ENCODE measurements at places on chromosomes 4 and X. TPM values are rescaled to one million over a fixed set of nuclear protein-coding genes. Genes with fewer than 3 reads are reported as not detected.
A peak's percentile ranks its signal among the peaks of the same experiment; 100 is the strongest.

DNA sequence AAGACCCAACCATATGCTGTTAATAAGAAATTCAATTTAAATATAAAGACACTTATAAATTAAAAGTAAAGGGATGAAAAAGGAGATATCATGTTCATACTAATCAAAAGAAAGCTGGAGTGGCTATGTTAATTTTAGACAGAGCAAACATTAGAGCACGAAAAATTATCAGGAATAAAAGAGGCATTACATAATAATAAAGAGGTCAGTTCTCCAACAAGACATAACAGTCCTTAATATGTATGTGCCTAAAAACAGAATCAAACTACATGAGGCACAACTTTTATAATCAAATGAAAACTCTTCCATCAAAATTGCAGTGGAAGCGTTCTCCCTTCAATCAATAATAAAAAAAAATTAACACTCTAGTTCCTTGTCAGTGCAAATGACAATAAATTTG is 62.6 kb downstream of the ARHGEF6 start:
- no peaks in the 10 kb centered on the region for H3K36me3 ChIP-seq
- no peaks in the 10 kb centered on the region for H3K4me1 ChIP-seq
- H3K4me3 ChIP-seq, result no peak overlapping the region
- DNase-seq, result no peak

GRCh38 chr4:138115053-138115452 is 127.1 kb downstream of the SLC7A11 start:
- H3K27ac ChIP-seq, result no peak overlapping the region
- no peak for DNase-seq
- H3K36me3 ChIP-seq, result no peaks in the 10 kb centered on the region
- no peaks in the 10 kb centered on the region for H3K4me1 ChIP-seq

GRCh38 chrX:121301356-121301755 is 253.9 kb downstream of the GLUD2 start:
- H3K36me3 ChIP-seq, result no peaks in the 10 kb centered on the region
- no peak overlapping the region for H3K27ac ChIP-seq
- H3K4me1 ChIP-seq, result no peaks in the 10 kb centered on the region
- no peaks in the 10 kb centered on the region for H3K27me3 ChIP-seq
- DNase-seq, result no peak

- H3K4me1 ChIP-seq, result no peaks in the 10 kb centered on the region
- no peaks in the 10 kb centered on the region for H3K36me3 ChIP-seq
- H3K27ac ChIP-seq, result no peak overlapping the region
- no peaks in the 10 kb centered on the region for H3K27me3 ChIP-seq
- peak; percentile 21 for DNase-seq
- no peak overlapping the region for H3K4me3 ChIP-seq
These were observed 119.0 kb upstream of the SLC6A14 start for GRCh38 chrX:116317409-116317808.

DNA sequence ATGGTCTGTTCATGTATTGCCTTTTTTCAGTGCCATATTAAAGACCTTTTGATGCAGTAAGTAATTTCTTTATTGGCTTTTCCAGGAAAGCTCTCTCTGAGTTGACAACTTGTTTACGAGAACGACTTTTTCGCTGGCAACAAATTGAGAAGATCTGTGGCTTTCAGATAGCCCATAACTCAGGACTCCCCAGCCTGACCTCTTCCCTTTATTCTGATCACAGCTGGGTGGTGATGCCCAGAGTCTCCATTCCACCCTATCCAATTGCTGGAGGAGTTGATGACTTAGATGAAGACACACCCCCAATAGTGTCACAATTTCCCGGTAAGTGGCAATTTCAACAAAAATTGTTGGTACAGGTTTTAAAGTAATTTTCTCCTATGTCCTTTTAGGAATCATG is 148.0 kb downstream of the STIM2 start:
- no peaks in the 10 kb centered on the region for H3K36me3 ChIP-seq
- H3K4me1 ChIP-seq, result peaks cover 13% of the 10 kb centered on the region
- H3K27ac ChIP-seq, result no peak overlapping the region
- no peak for DNase-seq
- no peak overlapping the region for H3K4me3 ChIP-seq
- no peaks in the 10 kb centered on the region for H3K27me3 ChIP-seq

DNA sequence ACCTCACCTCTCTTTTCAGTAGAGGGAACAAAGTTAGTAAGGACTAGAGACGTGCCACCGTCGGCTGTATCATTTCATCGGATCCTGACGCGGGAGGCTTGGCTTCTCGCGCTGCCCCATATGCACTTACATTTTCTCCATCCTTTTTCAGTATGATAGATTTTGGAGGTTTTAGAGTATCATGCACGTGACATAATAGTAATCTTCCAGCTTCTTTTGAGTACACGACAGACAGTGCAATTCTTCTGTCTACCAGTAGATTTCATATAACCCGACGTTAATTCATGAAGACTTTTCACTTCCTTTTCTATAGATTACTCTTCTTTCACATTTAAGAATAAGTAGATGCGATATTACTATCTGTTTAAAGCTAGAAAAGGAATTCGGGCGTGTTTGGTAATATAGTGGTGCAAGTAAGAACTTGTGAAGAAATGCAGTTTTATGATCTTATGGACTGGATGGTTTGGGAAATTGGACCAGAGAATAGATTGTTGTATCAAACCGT is 1.0 kb downstream of the CDS1 start:
- no peaks in the 10 kb centered on the region for H3K36me3 ChIP-seq
- DNase-seq, result no peak
- H3K4me3 ChIP-seq, result peak overlapping the region; percentile 37
- H3K27me3 ChIP-seq, result no peaks in the 10 kb centered on the region
- peak overlapping the region; percentile 94 for H3K27ac ChIP-seq
- peaks cover 27% of the 10 kb centered on the region for H3K4me1 ChIP-seq

DNA sequence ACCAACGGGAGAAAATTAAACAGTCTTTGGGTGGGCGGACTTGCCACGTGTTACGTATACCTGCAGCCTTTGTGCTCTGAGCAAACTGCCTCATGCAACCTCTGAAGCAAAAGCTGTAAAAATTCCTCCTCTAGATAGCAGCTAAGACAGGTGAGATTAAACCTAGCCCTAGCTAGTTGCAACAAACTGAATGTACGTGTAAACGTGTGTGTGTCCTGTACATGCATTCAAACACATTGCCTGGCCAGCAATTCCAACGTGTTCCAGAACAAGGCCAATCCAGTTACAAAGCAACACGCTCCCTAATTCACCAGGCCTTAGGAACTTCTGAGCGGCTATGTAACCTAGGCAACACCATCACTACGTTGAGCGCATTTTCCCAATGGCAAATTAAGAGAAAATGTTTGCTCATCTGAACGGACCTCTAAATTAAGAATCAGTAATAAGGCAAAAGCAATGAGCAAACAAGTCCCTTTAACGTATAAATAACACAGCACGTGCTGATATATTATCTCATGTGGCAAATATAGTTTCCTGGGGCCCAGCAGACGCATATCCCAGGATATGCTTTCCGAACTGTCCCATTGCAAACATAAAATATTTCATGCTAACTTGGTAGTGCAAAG is 792 bp downstream of the PPID start:
- peaks cover 13% of the 10 kb centered on the region for H3K4me1 ChIP-seq
- H3K27me3 ChIP-seq, result no peaks in the 10 kb centered on the region
- peak overlapping the region; percentile 40 for H3K4me3 ChIP-seq
- DNase-seq, result peak; percentile 16

- H3K27me3 ChIP-seq, result no peaks in the 10 kb centered on the region
- no peaks in the 10 kb centered on the region for H3K4me1 ChIP-seq
- no peak overlapping the region for H3K27ac ChIP-seq
- no peak overlapping the region for H3K4me3 ChIP-seq
- DNase-seq, result peak; percentile 62
These were observed 124.2 kb upstream of the MBNL3 start for GRCh38 chrX:132612821-132613564.

DNA sequence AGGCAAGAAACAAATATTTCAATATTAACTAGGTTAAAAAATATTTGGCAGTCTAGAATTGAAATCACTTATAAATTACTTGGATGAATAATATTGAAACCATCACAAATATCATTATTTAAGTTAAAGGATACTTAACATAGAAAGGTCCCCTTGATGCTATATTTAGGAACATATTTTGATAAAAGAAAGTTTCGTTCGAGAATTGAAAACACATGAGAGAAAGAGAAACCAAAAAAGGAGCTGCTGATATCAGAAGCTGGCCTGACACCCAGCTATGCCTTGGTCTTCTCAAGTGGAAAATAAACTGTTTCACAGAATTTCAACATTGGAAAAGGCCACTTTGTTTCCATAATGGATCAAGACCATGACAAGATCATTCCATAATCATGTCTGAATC is 762.4 kb downstream of the DMD start:
- H3K27ac ChIP-seq, result no peak overlapping the region
- no peaks in the 10 kb centered on the region for H3K27me3 ChIP-seq
- H3K4me1 ChIP-seq, result no peaks in the 10 kb centered on the region

DNA sequence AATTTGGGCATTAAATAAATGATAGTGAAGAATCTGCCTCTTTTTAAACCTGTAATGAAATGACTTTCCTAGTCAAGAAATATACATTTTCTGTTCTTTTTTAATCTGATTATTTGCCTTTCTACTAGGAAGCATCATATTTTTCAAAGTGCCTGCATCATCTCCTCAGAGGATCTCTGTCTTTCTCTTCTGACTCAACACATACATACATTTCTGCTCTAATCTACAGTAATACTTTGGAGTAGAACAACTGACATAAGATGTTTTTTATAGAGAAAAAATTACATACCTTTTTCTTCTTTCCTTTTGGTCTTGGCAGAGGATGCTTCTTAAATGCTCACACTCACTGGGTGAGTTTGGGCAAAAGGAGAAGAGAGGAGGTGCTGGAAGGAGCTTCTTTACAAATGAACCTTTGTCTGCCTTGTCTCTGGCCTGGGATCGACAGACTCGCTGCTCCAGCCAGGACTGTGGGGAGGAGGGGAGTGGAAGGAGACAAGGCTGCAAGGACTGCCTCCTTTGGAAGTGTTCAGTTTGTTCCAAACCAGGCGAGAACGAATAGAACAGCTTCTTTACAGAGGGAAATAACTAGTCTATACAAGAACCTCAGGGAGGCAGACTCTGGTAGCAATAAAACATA is at the start of gene SCRG1:
SCRG1 (minus strand) TSS at position 338 of the 637 bp plus-strand sequence. CDS start 7,702 bp downstream, outside the sequence.
- no peaks in the 10 kb centered on the region for H3K27me3 ChIP-seq
- H3K27ac ChIP-seq, result no peak within 1 kb of the TSS
- no peak for DNase-seq
- no peaks in the 10 kb centered on the region for H3K4me1 ChIP-seq
- no peaks in the 10 kb centered on the region for H3K36me3 ChIP-seq

DNA sequence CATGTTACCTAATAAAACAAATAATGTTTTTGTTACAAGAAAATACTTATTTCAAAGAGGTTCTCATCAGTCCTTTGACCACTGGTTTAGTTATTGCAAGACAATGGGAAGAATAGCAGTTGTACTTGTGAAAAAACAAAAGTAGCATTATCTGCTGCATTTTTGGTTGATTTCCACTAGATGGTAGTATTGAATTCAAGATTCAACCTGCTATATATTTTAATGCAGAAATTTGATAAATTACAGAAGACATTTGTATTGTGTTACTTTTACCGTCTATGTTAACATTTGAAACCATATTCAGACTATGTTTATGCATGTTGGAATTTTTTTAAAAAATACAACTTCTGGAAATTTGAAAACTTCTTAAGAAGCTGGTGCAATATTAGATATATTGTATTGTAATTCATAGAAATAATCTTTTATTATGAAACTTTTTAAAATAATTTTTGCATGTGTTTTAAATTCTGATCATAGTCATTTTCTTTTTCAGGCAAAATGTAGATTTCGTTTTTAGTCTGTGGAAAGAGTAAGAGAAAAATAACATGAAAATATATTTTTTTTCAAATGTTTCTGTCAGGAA is 56.4 kb downstream of the SPCS3 start:
- no peak overlapping the region for H3K27ac ChIP-seq

GRCh38 chrX:1681439-1681838 is 66.6 kb downstream of the ASMT start:
- H3K27me3 ChIP-seq, result no peaks in the 10 kb centered on the region
- no peaks in the 10 kb centered on the region for H3K36me3 ChIP-seq
- DNase-seq, result no peak
- no peak overlapping the region for H3K27ac ChIP-seq

- no peaks in the 10 kb centered on the region for H3K36me3 ChIP-seq
- H3K4me3 ChIP-seq, result no peak overlapping the region
These were observed 20.4 kb upstream of the FBXW7 start for GRCh38 chr4:152556283-152556682.

DNA sequence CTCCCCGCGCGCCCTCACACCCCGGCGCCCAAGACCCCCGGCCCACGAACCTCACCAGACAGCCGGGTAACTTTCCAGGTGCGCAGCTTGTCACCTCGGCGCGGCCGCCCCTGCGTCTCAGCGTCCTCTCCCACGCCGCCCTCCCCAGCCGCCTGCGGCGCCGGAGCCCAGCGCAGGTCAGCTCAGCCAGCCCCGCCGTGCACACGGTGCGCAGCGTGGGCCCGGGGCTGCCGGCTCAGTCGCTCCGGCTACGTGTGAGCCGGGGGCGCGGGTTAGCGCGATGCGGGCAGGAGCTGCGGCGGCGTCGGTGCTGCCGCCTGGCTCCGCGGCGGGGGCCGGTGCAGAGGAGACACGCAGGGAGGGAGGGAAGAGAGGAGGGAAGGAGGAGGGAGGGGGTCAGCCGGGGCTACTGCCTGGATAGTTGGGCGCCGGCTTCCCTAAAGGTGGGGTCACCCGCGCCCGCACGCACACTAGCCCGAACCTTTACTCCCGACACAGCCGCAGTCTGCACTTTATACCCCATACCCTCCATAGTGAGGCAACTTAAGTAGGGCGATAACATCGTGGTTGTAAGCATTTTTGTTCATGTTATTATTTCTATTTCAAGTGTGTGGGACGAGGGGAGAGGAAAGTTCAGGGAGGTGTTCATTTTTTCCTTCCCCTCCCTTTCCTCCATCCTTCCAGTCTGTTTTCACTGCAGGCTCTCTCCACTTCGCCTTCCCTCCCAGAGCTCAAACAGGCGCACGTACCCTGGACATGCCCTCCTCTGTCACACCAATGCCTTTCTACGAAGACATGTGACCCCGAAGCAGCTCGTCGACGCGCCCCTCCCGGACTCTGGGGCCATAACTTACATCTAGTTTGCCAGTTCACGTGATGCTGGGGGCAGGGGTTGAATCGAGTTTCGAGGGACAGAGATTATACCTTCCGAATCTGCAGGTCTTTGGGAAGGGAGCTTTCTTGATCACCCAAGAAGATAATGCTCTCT is at the start of gene PRKG2:
PRKG2 (minus strand) TSS at position 342 of the 988 bp plus-strand sequence. CDS start 10,175 bp downstream, outside the sequence.
- no peaks in the 10 kb centered on the region for H3K27me3 ChIP-seq
- H3K27ac ChIP-seq, result peak within 1 kb of the TSS; percentile 15
- H3K4me3 ChIP-seq, result peak within 1 kb of the TSS; percentile 10
- DNase-seq, result no peak
- no peaks in the 10 kb centered on the region for H3K36me3 ChIP-seq

GRCh38 chr4:1096841-1097240 is 16.5 kb downstream of the RNF212 start:
- H3K4me3 ChIP-seq, result no peak overlapping the region
- H3K36me3 ChIP-seq, result no peaks in the 10 kb centered on the region
- no peaks in the 10 kb centered on the region for H3K27me3 ChIP-seq
- H3K4me1 ChIP-seq, result peaks cover 29% of the 10 kb centered on the region
- H3K27ac ChIP-seq, result no peak overlapping the region

- no peaks in the 10 kb centered on the region for H3K4me1 ChIP-seq
- H3K27ac ChIP-seq, result no peak overlapping the region
- no peak for DNase-seq
- no peak overlapping the region for H3K4me3 ChIP-seq
- no peaks in the 10 kb centered on the region for H3K36me3 ChIP-seq
These were observed 84.0 kb downstream of the PHKA2 start for GRCh38 chrX:18899796-18900380.

Gene GAB3
- total RNA-seq, result 3.4 TPM

Gene VGLL1
- total RNA-seq, result not detected

Gene FAM149A
- 20.8 TPM for total RNA-seq

Gene TEX13B
- total RNA-seq, result not detected

Measured in body of pancreas (tissue), 4 donors.